Stimulated activated CD8-positive, alpha-beta memory T cell treated with anti-CD3 and anti-CD28 coated beads, Interleukin-12 subunit alpha, Interleukin-12 subunit beta, amount 100 ng/mL, for 1 hour (primary cell): ENCODE measurements at places on chromosomes 16 and 17.

DNA sequence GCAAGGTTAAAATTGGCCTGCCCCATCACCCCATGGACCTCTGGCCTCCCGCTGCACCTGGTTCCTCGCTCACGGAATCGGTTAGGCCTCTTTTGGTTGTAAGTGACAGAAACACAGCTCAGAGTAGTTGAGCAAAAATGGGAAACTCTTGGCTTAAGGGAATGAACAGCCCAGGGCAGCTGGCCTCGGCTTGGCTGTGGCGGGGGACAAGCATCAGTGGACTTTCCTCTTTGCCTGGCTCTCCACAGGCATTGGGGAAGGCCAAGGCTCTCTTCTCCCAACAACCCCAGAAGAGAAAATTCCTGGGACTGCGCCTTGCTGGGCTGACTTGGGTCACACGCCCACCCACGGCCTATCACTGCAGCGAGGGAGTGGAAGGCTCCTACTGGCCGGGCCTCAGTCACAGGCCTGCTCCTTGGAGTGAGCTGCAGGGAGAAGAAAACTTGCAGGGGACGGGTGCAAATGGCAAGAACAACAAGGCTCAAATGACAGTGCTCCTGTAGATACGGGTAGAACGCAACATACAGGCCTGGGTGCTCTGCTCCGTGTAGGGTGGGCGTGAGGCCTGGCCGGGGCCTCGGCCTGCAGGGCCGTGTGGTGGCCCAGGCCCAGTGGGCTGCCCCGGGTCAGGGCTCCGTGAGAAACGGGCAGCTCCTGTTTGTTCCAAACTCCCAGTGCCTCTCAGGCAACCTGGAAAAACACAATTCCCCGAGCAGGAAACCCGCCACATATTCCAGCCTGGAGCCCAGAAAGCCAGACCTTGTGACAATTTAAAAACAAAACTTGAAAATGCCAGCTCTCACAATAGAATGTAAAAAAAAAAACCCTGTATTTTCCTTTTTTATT lies 25.0 kb upstream of the ATP2A3 start:
- DNase-seq, result no peak

DNA sequence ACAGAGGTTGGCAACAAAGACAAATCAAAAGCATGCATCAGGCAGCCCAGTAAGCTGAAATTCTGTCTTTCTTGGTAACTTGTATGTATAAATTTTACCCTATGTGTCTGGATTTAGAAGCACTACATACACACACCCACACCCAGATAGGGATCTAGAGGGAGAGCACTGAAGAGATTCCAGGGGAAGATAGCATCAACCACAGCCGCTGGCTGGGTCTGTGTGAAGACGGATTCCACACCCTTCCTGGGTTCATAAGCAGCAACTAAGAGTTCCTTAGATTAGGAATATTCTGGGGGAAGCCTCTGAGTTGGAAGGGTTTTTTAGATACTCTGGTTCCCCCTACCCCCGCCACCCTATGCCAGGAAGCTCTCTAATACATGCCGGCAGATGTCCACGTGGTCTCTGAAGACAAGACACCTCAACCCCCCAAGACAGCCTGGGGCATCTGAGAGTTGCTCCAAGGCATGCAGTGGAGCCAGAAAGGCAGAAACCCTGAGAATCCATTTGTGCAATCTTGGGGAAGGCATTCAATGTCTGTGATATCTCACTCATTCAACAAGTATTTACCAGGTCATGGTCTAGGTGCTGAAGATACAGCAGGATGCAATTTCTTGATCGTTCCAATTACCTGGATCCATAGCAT lies 86.4 kb downstream of the NOG start:
- DNase-seq, result no peak

DNA sequence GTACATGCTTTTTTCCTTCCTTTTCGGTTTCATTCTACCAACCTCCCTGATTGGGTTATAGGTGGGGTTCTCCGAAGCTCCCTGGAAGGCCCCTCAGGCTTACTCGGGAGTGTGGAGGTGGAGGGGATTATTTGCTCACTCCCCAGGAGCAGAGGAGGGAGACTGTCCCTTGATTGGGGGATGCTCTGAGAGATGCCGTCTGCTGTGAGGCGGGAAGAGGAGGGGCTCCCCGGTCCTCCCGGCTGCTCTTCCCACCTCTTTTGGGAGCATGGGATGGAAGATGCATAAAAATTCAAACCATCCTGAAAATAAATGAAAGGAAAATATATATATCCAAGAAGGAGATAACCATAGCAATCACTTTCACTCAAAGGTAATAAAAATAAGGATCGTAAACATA lies 16.1 kb upstream of the RPTOR start:
- no peak for DNase-seq

- DNase-seq, result no peak
Observed at GRCh38 chr16:15032547-15033308, 23.1 kb downstream of the NTAN1 start.

DNA sequence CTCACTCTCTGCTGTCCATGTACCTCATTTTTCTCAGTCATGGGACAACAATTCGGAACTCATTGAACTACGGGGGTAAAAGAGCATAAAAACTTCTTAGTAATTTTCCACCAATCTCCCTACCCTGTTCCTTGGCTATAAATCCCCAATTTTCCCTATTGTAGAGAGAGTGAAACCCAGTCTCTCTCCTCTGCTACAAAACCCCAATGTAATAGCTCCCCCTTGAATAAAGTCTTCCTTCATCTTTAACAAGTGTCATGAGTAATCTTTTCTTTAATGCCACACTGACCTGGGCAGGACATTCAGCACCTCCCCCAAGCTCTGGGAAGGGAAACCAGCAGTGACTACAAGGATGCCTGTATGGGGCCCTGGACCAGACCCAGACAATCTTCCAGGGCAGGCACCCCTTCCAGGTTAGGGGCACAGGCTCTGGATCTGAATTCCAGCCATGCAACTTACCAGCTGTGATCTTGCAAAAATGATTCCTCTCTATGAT lies 10.2 kb upstream of the EIF1 start:
- no peak for DNase-seq

DNA sequence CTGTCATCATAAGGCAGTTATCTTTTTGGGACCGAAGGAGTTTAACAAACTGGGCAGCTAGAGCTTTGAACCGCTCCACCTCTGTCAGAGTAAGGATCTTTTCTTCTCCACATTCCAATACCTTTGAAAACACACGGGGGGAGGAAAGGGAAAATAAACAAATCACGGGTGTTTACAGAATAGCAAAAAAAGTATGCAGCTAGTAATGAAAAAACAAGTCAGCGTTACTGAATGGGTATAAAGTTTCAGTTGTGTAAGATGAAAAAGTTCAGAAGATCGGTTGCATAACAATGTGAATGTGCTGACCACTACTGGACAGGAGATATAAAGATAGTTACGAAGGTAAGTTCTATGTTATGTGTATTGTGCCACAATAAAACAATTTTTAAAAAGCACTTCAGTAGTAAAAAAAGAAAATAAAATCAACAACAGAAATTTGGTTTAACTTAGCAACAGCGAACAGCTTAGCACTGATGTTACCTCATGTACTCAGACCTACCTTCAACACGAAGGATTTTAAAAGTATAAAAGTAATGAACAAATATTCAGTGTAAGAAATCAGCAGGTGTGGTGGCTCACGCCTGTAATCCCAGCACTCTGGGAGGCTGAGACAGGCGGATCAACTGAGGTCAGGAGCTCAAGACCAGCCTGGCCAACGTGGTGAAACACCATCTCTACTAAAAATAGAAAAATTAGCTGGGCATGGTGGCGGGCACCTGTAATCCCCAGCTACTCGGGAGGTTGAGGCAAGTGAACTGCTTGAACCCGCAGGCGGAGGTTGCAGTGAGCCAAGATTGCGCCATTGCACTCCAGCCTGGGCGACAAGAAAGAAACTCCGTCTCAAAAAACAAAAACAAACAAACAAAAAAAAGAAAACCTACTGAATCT lies 34.3 kb downstream of the MARF1 start:
- DNase-seq, result no peak

DNA sequence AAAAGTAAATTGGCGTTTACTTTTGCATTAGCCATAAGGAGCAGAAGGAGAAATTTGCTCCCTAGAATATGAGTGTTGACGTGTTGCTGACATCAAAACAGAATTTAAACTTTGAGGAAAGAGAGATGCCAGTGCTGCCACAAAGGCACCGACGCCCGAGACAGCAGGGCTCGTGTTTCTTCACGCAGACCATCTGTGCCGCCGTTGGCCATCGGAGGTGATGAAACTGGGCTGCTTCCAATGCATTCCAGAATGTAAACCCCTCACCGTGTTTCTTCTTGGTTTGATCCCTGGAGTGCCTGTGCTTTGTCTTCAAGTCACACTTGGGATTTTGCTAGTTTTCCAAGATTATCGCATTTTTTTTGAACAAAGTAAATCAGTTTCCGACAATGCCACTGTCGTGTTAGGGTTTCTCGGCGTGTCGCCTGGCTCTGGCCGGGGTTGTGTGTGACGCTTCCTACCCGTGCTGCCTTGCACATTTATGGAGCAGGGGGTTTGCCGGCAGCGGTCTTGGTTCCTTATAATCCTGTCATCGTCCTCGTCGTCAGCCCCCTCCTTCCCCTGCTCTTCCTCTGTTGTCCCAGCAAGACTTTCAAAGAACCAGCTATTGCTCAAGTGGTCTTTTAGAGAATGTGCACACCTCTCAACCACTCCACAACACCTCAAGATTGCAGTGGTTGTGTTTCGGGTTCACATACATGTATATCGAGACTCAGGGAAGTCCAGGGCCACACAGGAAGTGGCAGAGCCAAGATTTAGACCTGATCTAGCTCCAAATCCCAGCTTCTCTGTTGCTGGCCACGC lies 103.9 kb downstream of the METRNL start:
- no peak for DNase-seq

DNA sequence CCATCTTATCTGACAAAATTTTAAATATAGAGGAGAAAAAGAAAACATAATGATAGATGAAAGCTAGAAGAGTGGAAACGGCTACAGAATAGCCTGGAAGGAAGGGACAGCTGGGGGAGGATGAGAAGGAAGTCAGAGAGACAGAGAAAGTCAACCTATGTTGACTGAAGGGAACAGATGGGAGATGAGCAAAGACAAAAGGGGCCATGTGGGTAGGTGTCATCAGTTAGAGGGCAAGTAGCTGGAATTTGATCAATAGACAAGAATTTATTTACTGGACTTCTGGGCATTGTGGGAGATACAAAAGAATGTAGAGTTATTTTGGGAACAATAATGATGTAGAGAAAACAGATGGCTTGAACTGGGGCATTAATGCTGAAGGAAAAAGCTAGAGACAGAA lies 194.4 kb downstream of the ANKFN1 start:
- no peak for DNase-seq

GRCh38 chr16:73848993-73849392 lies 447.6 kb upstream of the PSMD7 start:
- no peak for DNase-seq

- DNase-seq, result no peak
Observed at GRCh38 chr16:68328860-68329390, 18.1 kb downstream of the PRMT7 start.

GRCh38 chr17:83057793-83058265 lies 21.6 kb upstream of the METRNL start:
- DNase-seq, result no peak

DNA sequence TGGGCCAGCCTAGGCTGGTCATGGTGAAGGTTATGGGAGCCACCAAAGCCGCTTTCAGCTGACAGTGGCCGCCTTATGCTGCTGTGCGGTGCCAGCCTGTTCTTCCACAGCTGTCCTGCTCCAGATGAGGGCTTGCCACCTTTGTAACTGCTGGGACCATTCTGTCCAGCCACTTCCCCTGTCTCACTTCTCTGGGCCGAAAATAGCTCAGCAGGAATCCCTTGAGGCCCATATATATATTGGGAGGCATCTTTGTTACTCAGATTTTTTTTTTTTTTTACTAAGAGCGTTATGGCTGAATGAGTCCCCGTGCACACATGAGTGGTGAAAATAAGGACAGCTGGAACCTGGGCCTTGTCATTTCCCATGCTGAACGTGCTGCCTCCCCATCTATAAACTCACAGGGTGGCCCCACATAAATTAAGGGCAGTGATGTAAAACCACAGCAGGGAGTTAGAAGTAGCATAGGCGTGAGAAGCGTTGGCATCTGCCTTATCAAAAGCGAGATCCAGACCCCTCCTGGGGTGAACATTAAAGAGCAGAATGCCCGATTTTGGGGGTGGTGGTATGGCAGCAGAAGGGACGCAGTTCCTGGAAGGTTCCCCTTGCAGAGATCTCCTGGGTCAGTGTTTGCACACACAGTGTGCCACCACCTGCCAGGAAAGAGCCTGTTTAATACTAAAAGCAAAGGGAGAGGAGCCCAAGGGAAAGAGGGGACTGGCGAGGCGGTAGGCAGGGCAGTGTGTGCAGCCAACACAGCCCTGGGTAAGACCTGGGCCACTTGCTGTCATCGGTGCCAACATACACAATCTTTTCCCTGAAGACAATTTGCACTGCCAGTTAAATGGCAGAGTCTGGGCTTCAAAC lies 57.8 kb downstream of the USP43 start:
- no peak for DNase-seq

- DNase-seq, result no peak
Observed at GRCh38 chr17:20091174-20092029, 82.2 kb downstream of the SPECC1 start.

DNA sequence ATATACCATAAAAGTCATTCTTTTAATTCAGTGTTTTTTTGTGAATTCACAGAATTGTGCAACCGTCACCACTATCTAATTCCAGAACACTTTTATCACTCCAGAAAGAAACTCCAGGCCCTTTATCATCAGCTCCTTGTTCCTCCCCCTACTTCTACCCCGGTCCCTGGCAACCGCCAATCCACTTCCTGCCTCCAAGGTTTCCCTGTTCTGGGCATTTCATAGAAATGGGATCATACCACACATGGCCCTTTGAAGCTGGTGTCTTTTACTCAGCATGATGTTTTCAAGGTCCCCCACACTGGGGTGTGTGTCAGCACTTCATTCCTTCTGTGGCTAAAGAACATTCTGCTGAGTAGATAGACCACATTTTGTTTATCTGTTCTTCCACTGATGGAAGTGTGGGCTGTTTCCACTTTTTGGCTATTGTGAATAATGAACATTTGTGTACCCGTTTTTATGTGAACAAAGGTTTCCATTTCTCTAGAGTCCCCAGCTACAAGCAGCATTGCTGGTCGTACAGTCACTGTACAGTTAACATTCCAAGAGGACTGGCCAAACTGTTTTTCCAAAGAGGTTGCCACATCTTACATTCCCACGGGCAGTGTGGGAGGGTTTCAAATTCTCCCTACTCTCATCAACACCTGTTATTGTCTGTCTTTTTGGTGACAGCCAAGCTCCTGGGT lies 75.8 kb upstream of the ZNF469 start:
- DNase-seq, result no peak

- no peak for DNase-seq
Observed at GRCh38 chr17:20934288-20934687, 108.5 kb downstream of the USP22 start.

DNA sequence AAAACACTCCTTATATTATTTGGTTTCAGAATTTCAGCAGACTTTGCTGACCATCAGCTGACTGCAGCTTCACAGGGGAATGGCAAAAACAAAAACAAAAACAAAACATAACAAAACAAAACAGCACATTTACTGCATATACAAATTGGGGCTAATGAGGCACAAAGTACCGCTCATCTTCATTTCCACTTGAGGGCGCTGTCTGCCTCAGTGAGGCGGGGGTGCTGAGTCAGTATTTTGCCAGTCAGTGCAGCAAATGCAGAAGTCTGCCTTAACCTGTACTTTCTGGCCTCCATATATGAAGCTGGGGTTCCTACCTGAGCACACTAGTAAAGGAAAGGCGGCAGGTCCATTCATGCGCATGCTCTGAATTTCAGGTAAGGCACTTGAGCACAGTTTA lies 13.5 kb upstream of the DYNLRB2 start:
- DNase-seq, result peak; percentile 19

GRCh38 chr16:4610011-4611005 lies 4.4 kb downstream of the UBALD1 start:
- DNase-seq, result no peak
